Coronary artery (tissue), 2 donors: ENCODE measurements at places on chromosomes 2 and 18.

DNA sequence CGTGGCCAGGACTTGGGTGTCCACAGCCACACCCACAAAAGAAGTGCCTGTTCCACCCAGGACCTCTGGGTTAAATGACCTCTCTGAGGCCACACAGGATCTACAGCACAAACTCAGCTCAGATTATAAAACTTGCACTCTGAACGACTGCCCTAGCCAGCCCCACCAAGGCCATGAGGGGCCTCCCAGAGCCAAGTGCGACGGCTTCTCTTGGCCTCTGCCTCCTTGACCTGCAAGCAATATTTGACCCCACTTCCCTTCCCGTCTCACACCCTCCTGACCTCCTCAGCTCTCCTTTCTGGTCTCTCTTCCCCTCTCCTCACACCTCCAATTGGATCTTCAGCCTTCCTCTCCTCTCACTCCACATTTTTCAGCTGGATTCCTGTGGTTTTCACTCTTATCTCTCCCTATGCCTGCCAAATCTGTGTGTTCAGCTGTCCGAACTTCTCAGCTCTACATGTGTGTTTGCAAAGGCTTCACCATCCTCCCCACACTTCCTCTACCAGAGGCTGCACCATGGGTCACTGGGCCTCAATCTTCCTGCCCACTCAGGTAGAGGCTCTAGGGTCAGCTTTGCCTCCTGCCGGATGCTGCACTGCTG lies 25.3 kb upstream of the STEAP3 start:
- no peak for DNase-seq

DNA sequence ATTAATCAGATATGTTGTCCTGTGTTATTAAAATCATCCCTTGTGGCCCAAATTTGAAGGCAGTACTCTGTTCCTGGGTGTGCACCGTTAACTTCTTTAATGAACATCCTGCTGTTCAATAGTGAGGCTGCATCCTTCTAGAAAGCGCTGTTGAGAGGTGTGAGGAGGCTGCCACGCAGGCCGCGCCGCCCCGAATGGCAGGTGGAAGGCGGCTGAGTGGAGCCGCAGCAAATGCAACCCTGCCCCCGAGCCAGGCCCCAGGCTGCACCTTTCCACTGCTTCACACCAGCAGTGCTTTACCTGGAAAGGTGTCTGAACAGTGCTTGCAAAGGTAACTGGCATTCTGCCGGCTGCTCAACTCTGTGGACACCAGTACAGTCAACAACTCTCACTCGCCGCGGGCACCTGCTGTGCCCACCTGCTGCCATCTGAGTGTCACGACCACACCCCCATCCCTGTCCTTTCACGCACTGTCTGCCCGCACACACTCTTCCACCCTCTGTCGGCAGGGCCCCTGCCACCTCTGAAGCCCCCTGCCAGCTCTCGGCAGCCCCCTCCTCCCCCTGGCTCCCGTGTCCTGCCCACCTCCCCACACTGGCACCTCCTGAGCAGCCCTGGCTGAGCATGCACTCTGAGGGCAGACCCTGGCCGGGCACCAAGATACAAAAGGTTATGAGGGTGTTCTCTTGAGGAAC lies 70.9 kb downstream of the ODC1 start:
- no peak for DNase-seq

GRCh38 chr2:73823916-73824523 lies 4.7 kb upstream of the STAMBP start:
- no peak for DNase-seq

- no peak for DNase-seq
Observed at GRCh38 chr2:45652090-45653031, 886 bp downstream of the PRKCE start.
